Activated T-helper 1 cell treated with anti-CD3 and anti-CD28 coated beads, Interleukin-2, amount 50 U/mL, for 16 hours (primary cell): ENCODE measurements at places on chromosomes 3 and 15.

DNA sequence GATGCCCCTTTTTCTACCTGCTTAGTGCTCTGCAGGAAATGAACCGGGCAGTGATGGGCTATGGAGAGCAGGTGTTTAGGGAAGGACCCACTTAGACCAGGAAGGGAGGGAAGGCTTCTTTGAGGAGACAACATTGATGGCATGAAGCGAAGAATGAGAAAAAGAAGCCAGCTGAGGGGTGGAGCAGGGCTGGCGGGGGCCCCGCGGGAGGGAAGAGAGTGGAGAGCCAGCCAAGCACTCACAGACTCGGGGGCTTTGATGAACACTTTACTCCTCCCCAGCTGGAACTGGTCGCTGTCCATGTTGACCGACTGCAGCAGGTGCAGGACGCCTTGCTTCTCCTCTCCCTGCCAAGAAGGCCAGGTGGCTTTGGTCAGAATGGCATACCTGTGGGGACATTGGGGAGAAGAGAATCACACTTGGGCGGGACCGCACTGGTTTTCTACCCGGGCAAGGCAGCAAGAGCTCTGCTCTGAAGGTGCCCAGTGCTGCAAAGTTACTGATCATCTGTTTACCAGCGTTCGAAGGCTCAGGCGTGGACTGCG is 28.4 kb upstream of the LDHAL6B start:
- no peak for DNase-seq

DNA sequence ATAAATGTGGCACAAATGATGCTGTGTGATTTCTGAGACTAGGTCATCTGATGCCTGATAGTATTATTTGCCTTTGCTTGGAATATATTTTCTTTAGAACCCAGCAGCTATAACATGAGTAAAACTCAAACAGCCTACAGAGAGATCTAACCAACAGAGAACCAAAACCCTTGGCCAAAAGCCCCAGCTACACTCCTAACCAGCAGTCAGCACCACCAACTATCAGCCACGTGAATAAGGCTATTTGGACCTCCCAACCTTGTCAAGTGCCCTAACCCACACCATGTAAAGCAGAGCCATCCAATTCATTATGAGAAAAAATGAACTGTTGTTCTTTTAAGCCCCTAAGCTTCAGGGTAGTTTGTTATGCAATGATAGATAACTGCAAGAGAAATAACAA is 114.6 kb upstream of the MELTF start:
- DNase-seq = no peak

DNA sequence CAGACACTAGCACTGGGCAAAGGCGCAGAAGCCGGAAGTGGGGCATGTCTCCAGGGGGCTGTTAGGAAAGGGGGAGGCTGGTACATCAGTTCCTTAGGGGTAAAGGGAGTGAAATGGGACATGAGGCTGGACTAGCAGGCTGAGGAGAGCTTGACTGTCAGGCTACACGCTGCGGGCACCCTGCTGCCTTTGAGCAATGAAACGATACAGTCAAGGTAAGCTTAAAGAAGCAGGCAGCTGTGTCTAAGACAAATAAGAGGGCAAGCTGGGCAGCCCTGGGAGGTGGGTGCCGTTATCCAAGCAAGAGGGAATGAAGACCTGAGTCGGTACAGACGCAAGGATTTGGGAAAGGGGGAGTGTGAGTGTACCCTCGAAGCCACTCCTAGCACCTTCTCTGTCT is 51.0 kb upstream of the DCLK3 start:
- no peak for DNase-seq

DNA sequence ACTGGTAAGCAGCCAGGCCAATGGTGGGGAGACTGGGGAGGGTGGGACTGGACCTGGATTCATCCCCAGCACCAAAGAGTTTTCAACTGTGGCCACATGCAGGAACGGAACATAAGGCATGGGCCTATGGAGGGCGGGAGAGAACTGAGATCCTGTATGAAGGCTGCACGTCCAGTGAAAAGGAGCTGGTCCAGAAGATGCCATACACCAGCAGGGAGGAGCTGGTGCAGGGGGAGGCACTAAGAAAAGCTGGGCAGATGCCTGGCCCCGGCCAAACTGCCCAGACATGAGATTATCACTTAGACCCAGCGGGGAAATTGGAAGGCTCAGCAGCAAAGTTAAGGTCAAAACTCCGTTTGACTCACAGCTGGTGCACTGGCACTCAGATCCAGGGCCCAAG is 58.1 kb upstream of the MCF2L2 start:
- DNase-seq = no peak

DNA sequence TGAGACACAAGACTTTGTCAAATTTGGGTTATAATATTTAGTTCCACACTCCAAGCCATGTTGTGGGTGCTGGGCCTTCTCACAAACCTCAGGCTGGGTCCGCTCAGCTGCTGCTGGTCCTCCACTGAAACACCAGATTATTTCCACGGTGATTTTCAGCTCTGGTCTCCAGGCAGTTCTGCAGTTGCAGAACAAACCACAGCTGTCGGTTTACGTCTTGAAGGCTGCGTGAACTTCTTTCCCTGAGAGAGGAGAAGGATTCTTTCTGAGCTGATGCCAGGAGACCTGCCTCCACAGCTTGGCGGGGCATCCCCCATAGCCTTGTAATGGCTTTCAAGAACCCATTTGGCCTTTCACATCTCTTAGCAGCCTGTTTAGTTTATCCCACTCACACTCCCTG is 16.2 kb downstream of the GALNT15 start:
- DNase-seq = no peak

DNA sequence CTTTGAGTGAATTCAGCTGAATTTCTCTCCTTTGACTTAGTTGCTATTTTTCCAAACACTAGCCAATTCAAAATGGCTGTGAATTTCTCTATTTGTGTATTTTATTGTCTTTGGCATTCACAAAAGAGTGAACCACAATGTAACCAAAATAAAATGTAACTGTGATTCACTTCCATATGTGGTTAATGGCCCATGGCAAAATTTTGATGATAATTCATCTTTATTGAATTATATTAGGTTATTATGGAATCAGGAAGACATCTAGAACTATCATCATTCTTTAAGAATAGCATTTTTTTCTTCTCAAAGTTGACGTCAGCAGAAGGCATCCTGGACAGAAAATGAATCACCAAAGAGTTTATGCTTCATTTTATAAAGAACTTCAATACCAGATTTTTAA is 705.3 kb upstream of the NAALADL2 start:
- no peak for DNase-seq

DNA sequence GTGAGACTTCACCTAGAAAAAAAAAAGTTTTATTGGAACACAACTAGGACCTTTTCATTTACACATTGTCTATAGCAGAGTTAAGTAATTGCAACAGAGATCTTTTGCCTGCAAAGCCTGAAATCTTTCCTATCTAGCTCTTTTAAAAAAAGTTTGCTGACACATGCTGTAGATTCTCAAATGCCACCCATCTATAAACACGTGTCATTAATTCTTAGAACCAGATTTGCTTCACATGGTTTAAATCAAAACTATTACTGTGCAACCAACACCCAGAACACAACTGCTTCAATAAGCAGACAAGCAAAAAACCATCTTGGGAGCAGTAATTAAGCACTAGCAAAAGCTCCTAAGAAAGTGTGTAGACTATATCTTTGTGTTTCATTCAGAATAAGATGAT is 55.0 kb downstream of the OXSM start:
- no peak for DNase-seq

- DNase-seq = no peak
Observed at GRCh38 chr15:33678602-33679001, 289.7 kb upstream of the CHRM5 start.

DNA sequence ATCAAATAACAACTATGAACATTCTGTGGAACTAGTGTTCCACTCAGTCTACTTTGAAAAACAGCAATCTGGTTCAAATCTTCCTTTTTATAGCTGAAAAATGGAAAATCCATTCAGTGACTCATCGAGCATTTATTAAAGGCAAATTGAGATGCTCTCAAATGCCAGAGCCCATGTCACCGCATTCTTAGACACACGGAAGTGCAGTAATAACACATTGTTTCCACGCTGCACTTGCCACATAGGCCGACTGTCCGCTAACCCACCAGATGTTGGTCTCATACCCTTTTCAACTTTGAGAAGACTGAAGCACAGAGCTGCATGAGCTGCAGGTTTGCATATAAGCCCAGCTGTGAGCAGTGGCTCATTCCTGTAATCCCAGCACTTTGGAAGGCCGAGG is 95.9 kb downstream of the TMEM266 start:
- no peak for DNase-seq

DNA sequence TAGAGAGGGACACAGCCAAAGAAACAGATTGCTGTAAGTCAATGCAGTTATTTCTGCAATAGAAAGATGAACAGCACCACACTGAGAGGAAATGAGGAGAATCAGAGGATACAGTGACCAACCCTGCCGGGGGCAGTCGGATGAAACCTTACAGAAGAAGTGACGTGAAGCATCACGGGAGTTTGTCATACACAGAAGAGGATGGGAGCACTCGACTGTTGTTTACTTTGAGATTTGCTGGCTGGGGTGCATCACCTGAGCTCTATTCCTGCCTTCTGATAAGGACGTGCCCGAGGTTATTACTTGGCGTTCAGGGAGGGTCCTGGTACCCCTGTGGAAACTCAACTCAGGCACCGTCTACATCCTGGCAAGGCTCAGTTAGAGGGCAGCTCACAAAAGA is 45.4 kb downstream of the MAGEF1 start:
- no peak for DNase-seq

DNA sequence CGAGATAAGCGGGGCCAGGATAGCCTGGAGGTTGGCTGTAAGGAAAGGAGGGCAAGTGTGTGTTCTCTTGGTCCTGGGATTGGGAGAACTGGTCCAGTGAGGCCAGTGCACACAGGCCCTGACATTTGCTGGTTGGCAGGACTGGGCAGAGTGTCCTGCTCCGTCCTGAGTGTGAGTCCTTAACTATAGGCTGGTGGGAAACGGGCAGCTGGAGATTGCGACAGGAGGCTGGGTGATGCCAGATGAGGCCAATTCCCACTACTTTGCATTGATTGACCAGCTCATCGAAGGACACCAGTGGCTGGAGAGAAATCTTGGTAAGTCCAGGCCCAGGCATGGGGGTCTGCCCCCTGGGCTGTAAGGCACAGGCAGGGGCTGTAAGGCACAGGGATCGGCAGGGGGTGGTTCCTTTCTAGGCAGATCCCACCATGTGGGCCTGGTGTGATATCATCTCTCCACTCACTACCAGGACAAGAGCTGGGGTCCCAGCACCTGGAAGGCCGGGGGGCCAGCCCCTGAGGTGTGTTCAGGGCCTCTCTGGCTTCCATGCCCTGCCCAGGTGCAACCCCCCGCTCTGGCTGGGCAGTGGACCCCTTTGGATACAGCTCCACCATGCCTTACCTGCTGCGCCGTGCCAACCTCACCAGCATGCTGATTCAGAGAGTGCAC is 3.2 kb downstream of the MAN2A2 start:
- DNase-seq = no peak

- no peak for DNase-seq
Observed at GRCh38 chr3:49666592-49666991, 7.6 kb upstream of the APEH start.

DNA sequence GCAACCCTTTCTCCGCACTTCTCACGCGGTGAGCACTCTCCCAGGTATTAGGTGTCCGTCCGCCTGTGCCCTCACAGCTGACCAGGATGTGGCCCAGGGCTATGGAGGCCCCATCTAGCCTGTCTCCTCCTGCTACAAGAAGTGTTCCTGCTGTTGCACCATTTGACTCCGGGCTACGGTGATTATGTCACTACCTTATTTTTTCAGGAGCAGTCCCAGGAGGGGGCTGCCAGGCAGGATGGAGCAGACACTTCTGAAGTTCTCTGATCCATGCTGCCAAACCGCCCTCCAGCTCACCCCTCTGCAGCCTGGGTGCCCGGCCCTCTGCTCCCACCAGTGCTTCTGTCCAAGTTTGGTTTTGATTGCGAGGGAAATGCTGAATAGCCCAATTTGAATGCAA is 36.9 kb downstream of the ZXDC start:
- DNase-seq = no peak

DNA sequence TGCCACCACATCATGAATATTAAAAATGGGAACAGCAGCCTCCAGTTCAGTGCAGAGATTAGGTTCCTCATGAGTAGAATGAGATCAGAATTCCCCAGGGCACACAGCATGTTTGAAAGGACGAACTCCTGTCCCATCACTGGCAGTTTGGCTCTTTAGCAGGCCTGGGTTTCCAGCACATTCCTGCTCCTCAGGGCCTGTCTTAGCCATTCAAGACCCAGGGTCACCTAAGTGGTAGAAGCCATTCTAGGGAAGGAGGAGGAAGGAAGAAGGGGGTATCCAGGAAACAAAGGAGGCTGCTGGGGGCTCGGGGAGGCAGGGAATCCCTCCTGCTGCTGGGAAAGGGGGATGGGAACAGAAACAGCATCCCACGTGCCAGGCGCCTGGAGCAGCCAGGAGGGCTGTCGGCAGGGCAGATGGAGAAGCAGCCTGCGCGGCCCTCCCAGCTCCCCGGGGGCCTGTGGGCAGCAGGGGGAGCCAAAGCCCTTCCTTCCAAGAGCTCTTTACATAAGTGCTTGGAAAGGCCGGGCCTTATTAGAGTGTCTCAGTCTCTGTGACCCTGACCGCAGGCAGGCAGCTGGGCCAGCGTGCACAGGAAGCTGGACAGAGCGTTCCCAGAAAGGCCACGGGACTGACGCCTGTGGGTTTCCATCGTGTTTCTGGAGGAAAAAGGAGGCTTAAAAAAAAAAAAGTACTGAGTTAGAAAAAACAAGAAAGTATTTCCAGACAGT is 24.7 kb downstream of the LOXL1 start:
- peak; percentile 49 for DNase-seq

DNA sequence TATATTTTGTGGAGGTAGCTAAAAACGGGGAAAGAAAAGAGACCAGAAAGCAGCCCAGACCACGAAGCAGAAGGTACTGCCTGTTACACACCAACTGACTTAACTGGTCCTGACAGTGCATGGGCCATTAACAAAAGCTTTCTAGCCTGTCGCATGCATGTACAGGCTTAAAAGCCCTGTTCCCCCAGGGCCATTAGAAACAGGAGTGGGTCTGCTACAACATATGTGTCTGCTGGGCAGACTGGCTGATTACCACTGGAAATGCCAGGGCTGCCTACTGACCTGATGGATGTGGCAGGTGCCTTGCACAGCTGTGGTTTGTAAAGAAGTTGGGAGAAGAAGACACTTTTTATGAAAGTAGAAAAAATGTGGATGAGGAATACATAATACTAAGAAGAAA is 137.4 kb downstream of the GAP43 start:
- DNase-seq = no peak

DNA sequence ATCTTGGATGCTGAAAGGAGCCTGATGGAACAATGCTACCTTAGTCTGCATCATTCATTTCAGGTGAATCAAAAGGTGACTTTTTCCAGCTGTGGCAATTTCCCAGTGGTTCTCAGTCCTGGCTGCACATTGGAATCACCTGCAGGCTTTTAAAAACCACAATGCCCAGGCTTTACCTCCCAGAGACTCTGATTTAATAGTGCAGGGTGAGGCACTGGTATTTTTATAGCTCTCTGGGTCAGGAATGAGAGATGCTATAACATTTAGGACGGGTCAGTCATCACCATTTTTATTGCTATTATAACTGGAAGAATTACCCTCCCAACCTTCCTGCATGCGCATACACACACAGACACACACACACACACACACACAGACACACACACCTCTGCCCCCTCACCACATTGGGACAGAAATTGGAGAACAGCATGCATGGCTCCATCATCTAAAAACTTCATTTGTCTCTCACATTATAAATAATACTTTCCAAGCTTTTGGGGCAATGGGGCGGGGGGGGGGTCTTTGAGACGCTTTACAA is 41.1 kb downstream of the LARP6 start:
- no peak for DNase-seq
